ENCODE measurements at places on chromosomes 6 and 20.

DNA sequence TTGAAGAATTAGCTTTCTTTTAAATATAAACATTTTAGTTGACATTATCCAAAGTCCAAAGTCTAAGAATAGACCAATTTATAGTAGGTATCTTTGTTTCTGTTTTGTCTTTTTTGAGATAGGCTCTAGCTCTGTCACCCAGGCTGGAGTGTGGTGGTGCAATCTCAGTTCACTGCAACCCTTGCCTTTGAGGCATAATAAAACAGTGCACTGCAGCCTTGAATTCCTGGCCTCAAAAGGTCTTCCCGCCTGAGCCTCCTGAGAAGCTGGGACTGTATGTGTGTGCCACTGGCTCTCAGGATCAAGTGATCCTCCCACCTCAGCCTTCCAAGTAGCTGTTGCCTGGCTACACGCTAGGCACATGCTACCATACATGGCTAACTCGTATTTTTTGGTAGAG, 135.4 kb downstream of the REV3L start:
- no peak for DNase-seq

DNA sequence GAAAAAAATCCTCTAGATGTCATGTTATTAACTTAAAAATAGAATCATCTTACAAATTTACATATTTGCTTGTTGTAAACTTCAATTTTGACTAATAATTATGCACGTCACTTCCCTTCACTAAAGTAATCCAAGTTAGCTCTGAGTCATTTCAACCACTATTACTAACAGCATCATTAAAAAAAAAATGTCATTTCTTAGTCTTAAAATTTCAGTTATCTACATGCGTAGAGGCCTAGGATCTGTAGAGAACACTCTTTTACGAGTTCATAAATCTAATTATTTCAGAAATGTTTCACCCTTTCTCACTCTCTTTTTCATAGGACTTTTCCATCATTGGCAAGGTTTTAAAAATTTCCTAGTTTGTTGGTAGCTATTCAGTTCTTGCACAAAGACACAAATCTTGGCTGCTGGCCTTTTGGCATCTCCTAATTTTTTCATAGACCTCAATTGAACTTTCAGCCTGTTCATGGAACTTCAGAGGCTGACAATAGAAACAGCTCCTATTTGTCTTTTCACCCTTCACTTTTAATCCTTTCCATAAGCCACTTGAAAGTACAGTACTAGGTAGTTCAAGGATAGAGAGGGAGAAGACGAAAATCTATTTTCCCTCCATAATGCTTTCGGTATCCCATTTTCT, 61.5 kb downstream of the OGFRL1 start:
- DNase-seq: no peak

- DNase-seq: no peak
These were observed 5.6 kb downstream of the TAF4 start for GRCh38 chr20:62059920-62060630.

DNA sequence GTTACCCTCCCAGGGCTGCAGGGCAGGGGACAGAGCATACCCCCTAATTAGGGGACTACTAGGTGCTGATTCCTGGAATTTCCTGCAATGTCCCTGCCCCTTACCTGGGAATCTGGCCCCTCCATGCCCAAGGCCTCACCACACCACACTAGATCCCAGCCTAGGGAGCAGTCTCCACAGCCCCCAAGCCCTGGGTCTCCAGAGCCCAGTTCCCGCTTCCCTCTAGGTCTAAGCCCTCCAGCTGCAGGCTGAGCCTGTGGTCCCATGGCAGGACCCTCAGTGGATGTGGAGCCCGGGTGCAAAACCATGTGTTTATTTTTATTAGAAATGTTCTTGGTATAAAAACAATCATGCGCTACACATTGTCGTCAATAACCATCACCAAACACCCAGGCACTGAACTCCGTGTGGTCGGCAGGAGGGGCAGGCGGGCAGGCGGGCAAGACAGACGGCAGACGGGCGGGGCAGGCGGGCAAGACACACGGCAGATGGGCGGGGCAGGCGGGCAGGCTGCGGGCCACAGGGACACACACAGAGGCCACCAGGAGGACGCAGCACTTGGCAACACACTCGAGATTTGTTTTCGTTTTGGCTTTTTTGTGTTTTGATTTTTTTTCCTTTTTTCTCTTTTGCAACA, 124.2 kb downstream of the GRM4 start:
- DNase-seq: no peak

GRCh38 chr6:127877231-127877630, 23.6 kb downstream of the THEMIS start:
- DNase-seq: no peak

DNA sequence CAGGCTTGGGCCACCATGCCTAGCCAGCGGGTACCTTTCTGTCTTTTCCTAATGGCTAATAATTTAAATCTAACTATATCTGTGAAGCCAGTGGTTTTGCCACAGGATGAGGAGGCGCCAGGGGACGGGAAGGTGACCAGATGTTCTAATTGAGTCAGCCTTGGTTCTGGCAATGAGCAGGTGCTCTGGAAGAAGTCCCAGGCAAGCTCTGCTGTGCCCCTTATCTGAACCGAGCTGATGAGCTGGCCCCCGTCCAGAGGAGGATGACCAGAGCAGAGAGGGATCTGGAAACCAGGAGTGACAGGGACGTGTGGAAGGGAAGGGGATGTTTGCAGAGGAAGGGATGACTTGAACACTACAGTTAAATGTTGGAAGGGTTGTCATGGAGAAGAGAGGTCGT, 46.7 kb downstream of the SLC35D3 start:
- DNase-seq: no peak

GRCh38 chr6:107110200-107110599, 5.1 kb downstream of the BEND3 start:
- no peak for DNase-seq

DNA sequence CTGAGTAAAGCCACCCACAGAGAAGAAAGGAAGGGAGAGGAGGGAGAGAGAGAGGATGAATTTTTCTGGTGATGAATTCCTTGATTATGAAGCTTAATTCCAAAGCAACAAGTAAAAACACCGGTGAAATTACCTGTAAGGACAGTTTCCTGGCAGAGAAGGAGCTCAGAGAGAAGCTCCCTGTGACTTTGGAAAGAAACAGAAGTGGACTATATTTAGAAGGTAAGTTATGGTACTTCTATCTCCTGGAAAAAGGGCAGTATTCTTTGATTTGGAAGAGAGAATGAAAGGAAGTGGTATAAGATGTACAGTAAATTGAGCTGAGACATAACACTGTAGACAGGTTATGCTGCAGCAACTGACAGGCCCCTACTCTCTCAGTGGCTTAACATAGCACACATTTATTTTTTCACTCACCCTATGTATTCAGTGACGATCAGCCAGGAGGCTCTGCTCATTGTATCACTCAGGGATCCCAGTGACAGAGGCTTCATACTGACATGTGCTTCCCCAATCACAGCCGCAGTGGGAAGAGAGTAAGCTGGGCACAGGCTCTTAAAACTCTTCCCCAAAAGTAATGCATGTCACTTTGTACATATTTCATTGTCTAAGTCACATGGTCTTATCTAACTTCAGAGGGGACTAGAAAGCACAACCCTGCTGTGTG, 349.5 kb downstream of the BTBD9 start:
- no peak for DNase-seq

GRCh38 chr6:34574647-34575293, 18.6 kb upstream of the SPDEF start:
- no peak for DNase-seq

GRCh38 chr6:33183071-33183683, 9.1 kb downstream of the COL11A2 start:
- no peak for DNase-seq

- DNase-seq: no peak
These were observed 12.7 kb upstream of the MTRF1L start for GRCh38 chr6:153015094-153015640.

GRCh38 chr20:3901028-3901705, 12.0 kb downstream of the PANK2 start:
- DNase-seq: no peak

GRCh38 chr6:16396497-16397319, 158.3 kb downstream of the GMPR start:
- no peak for DNase-seq

DNA sequence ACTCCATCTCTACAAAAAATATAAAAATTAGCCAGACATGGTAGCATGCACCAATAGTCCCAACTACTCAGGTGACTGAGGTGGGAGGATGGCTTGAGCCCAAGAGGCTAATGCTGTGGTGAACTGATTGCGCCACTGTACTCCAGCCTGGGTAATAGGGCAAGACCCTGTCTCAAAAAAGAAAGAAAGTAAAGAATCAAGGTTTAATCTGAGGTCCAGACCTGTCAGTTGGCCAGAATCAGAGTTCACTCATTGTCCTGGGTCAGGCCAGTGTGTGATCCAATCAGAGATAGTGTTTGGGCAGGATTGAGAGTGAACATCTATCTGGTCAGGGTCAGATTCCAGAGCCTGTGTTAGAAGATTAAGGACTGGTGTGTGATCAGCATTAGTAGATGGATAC, 15.5 kb downstream of the TMEM63B start:
- no peak for DNase-seq

DNA sequence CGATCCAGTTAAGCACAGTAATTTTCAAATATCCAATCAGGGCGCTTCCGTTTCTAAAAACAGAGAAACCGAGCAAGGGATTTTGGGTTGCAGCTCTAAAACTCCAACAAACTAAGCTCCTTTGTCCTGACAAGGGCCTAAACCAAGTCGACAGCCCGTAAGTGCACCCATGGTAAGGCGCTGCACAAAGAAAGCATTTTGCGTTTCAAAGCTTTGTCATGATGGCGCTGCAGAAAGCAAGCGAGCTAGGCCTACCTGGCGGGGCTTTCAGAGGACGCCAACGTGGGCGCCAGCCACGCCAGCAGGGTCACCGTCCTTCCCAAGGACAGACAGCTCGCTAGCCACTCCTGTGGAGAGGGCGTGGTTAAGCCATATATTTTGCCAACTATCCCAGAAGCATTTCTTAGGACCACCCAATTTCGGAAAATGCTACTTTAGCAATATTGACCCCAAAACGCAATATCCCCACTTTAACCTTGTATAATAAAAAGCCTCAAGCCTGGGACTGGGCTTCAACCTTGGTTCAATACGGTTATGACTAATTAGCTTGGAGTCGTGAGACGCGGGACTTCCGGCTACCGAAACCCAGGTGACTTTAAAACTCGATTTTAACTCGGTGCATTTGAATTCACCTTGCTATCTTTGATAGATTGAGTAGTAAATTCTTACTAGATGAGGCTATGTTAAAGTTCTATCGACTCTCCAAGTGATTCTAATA, 53.8 kb downstream of the TRIM38 start:
- DNase-seq: no peak

GRCh38 chr6:10205120-10205519, 209.8 kb downstream of the TFAP2A start:
- DNase-seq: no peak

GRCh38 chr6:2883673-2884072, 19.4 kb downstream of the SERPINB9 start:
- DNase-seq: no peak

GRCh38 chr20:21981179-21981578, 275.7 kb downstream of the PAX1 start:
- no peak for DNase-seq

GRCh38 chr6:27565839-27566779, 93.2 kb upstream of the ZNF184 start:
- no peak for DNase-seq

- DNase-seq: no peak
These were observed 105.7 kb upstream of the FAM184A start for GRCh38 chr6:119184008-119184648.

DNA sequence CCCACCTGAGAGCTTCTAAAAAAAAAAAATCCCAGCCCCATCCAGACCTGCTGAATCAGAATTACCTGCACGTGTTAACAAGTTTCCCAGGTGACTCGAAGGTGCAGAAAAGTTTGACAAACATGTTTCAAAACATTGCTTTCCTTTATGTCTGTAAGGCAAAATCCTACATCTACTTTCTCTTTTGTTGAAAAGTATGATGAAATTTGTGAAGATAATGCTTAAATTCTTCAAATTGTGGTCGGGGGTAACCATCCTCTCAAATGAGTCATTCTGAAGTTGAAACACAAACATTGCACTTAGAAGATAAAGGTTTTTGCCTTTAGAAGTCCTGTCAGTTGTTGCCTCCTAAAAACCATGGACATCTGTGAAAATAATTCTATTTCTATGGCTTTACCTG, 429.7 kb downstream of the EPHA7 start:
- DNase-seq: no peak

DNA sequence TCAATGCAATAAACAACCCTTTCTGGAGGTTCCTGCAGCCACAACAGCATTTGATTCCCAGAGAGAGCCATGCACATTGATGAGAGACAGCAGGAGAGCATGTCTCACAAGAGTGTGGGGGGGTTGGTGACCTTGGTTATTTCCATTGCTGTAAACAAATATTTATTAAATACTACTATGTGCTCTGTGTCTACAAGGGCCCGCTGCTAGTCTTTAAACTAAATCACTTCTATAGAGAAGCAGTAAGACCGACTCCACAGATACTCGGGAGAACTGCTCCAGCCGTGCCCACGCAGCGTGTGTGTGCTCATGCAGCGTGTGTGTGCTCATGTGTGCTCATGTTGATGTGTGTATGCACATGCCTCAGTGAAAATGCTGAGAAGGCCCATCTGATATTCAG, 82.7 kb upstream of the TRAF3IP2 start:
- DNase-seq: no peak

DNA sequence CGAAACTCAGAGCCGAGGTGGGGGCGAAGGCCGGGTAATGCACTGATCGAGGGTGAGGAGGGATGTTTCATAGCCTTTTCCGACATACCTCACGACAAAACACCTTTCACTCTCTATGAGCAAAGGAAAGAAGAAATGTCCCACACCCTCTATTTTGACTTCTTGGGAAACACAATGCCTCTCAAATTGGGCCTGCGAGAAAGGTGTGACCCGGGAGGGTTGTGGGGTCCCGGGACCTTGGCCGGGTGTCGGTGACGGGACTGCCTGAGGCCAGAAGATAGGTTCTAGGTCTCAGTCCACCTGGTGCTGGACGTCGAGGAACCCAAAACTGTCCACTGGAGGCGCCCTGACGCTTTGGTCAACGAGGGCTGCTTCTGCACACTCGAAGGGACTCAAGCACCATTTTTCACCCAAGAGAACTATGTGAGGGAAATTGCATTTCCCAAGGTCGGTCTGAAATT, 41.1 kb upstream of the OSTM1 start:
- DNase-seq: no peak

DNA sequence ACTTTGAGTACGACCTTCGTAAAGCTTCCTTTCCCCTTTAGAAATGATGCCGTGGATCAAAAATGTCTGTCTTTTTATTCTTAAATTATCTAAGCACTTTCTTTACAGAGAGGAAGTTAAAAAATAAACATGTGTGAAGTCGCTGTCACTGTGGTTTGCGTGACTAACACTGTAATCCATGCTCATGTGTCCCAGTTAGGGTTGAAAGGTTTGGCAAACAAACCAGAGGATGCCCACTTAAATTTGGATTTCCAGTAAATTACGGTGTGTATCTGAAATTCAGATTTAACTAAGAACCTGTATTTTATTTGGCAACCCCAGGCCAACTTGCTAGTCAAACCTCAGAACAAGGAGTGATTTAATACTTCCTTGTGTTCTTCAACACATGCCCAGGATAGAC, 21.1 kb downstream of the HLA-DRB1 start:
- no peak for DNase-seq
